Right lung (tissue), 10 donors: ENCODE measurements at places on chromosomes 1 and 21. TPM values are rescaled to one million over a fixed set of nuclear protein-coding genes. Genes with fewer than 3 reads are reported as not detected.
A peak's percentile ranks its signal among the peaks of the same experiment; 100 is the strongest.

GRCh38 chr1:3482378-3482849 is 27.9 kb downstream of the ARHGEF16 start:
- DNase-seq = no peak

DNA sequence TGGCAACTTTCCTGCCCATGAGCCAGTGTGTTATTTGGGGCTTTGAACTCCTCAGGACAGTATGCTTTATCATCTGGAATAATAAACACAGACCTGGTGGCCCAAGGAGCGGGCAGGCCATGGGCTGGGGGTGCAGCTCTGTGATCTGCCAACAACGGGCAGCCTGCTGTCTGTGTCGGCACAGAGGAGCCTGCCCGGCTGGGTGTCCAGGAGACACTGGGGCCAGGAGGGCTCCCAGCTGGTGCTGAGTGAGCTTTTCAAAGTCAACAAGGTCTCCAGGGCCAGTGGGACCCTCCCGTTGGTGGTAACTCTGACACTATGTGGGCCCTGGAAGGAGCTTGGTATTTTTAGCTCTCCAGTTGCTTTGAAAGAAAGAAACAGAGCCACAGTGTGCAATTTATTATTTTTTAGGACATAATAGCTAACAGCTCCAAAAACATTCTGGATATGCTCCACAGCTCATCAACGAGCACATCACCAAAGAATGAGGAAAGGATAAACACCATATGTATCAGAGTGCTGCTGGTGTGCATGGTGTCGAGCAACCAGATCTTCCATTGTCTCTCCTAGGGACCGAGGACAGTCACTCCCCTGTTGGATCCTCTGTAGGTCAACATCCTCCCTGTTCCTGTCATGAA is 488.7 kb upstream of the USP24 start:
- DNase-seq = no peak

SOX13 gene
- polyA plus RNA-seq = 42.0 TPM

DNA sequence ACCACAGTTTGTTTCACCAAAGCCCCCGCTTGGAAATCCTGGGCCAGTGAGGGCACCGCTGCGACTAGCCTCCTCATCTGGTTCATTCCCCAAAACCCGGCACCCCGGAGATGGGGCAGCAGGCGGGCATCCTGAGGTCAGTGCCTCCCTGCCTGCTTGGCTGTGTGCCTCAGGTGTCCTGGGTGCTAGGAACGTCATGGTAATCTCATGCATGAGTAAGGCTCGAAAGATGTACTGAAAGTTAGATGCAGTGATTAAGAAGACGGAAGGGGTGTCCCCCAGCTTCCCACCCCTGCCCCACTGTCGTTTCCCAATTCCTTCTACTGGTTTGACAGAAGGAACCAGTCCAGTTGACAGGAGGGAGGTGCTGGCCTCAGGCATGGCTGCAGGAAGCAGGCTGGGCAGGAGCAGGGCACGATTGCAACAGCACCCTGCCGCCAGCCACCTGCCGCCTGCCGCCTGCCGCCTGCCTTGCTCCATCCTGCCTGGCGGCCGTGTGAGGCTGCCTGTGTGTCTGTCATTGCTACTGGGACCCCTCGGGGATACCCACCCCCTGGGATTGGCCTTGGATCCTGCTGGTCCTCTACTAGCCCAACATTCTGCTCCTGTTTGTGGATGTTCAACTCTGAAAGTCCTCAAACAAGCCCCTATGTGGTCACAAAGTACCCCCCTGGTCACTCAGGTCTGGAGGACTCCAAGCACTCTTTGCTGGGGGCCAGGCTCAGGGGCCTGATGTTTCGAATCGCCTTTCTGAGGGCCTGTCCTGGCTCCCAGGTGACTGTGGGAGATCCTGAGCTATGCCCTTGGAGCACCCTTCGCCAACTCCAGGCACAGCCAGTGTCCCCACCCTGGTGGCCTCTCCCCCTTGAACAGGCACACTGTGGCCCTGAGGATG is 73.0 kb upstream of the IFFO2 start:
- no peak for DNase-seq

- DNase-seq = no peak
Measured at GRCh38 chr1:69129538-69129937, 438.2 kb upstream of the LRRC7 start.

GRCh38 chr1:59408608-59409240 is 111.8 kb downstream of the FGGY start:
- DNase-seq = peak; percentile 52
